ENCODE measurements at places on chromosomes 6 and 20.

GRCh38 chr6:109010705-109011102 is 83.9 kb downstream of the SESN1 start:
- DNase-seq = no peak

DNA sequence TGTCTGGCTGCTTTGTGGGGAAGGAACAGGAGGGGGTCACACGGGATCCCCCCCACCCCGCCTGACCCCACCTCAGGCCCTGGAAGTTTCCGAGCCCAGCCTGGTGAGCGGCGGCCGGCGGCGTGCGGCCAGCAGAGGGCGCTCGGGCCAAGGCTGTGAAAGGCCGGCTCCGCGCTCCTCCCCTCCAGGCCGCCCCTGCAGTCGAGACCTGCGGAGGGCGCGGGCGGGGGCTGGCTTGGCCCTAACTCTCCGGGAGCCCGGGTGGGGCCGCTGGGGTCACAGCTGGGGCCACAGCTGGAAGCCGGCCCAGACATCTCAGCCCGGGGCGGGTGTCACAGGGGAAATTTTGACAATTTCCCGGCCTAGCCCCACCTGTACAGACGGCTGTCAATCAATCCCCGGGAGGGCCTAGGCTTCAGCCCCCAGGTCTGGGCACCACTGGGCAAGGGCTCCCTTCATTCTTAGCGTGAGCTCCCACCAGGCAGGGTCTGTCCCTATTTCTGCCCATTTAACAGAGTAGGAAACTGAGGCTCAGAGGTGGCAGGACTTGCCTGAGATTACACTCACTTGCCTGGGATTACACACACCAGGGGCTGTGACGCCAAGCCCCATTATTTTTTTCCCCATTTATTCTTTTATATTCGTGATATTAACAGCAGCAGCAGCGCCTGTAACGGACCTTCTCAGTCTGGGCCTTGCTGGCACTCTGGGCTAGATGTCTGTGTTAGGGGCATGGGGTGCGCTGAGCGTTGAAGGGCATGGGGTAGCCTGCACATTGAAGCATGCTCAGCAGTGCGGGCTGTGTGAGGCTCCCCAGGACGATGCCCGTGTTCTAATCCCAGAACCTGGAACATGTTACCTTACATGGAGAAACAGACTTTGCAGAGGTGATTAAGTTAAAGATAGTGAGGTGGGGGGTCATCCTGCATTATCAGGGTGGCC is 23.0 kb downstream of the ZBP1 start:
- DNase-seq = peak; percentile 50

- no peak for DNase-seq
These were observed 579.6 kb downstream of the PTPRT start for GRCh38 chr20:42610070-42610469.

- no peak for DNase-seq
These were observed 37.1 kb downstream of the PIGU start for GRCh38 chr20:34639755-34640222.

GRCh38 chr6:30156262-30156599 is 4.8 kb downstream of the TRIM10 start:
- peak; percentile 33 for DNase-seq

DNA sequence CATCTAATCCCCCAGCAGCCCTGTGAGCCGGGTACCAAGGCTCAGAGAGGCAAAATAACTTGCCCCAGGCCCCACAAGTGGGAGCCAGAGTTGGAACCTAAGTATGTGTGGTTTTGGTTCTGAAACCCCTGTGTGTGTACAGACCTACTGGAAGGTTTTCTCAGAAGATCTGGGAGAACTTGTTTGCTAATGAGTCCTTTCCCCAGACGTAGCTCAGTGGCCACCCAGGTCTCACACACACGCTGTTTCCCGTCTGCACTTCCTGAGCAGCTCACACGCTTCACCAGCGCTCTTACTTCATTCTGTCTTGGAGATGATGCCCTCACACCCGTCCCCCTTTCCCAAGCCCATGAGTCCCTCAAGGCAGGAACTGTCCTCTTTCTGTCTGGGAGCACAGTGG is 8.2 kb downstream of the CCN5 start:
- DNase-seq = no peak

DNA sequence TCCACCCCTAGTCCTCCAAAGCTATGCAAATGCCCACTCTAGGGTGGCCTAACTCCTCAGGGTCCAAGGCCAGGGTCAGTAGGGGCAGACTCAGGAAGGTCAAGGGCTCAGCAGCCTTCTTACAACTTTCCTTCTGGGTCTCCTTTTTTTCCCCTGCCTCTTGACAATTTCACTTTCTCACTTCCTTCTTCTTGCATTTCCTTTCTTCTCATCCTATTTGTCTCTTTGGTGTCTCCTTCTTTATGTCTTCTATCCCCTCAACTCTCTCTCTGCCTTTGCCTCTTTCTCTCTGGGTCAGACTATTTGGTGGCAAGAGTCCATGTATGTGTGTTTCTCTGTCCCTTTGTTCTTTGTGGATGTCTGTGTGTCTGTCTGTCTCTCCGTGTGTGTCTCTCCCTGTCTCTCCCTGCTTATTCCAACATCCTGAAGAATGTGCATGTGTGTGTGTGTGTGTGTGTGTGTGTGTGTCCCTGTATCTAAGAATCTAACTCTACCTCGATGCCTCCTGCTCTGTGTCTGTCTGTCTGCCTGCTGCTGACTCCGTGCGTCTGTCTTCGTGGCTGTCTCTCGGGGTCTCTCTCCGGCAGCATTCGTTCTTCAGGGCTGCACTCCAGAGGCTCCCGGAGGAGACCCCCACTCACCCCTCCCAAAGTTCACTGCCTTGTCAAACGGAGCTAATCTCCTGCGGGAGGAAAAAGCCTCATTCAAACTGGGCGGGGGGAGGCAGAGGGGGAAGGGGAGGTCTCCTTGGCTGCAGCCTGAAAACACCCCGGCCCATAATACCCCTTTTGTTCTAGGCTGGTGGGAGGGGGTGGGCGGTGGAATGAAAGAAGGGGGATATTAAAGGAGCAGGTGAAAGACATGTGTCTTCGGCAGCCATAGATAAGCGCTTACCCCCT is 51.7 kb upstream of the FOXP4 start:
- no peak for DNase-seq

DNA sequence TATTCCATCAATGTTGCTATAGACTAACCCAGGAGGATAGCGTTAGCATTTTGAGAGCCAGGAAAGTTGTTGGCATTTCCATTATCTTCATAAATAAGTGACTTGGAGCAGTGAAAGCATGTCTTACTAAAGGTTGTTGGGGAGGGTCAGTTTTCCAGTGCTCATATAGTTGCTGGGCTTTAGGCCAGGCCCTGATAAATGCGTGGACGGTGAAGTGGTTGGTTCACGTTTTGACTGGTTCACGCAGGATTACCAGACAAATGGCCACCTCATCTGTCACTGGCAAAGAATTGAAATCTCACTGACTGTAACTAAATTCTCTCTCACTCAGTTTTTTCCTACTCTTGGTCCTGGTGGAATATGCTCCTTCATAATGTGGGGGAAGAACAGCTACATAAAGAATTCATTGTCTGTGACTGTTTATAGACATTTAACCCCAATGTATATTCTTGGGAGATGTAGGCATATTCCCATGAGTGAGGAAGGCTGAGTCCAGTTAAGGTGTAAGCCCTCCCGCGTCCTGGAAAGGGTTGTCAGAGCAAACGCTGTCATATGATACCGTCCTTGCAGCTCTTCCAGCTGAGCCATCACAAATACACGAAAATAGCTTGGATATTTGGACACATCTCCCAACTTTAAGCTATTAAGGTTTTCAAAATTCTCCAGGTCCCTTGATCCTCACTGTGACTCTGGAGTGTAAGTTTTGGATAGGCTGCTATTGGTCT is 27.8 kb downstream of the LRRC1 start:
- DNase-seq = no peak

DNA sequence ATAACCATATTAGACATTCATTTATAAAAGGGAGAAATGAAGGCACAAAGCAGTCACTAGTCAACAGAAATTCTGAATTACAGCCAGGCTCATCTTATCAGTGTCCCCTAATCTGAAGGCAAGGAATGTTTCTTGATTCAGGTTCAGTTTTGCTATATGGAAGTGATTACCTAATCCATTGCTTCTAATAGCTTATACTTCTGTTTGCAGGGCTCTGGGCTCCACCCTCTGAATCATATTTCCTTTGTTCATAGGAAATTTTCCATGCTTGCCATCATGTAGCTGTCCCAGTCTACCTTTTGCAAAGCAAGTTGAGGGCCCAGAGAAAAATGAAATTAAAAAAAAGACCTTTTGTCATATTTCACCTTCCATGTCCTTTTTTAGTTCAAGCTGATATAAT is 96.0 kb downstream of the LCA5 start:
- no peak for DNase-seq

GRCh38 chr20:32655903-32656512 is 17.7 kb downstream of the C20orf203 start:
- DNase-seq = no peak

DNA sequence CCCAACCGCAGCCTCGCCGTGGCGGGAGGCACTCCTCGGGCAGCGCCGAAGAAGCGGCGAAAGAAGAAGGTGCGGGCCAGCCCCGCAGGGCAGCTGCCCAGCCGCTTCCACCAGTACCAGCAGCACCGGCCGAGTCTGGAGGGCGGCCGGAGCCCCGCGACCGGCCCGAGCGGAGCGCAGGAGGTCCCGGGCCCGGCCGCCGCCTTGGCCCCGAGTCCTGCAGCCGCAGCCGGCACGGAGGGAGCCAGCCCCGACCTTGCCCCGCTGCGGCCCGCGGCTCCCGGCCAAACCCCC is 525 bp downstream of the PNRC1 start:
- no peak for DNase-seq

- no peak for DNase-seq
These were observed 34.6 kb downstream of the EDN1 start for GRCh38 chr6:12324748-12325147.

- peak; percentile 3 for DNase-seq
These were observed 148.4 kb downstream of the SYCP2 start for GRCh38 chr20:59784791-59785668.

- DNase-seq = no peak
These were observed 30.0 kb downstream of the MYH7B start for GRCh38 chr20:34985461-34986310.

- DNase-seq = no peak
These were observed 1.5 kb downstream of the COL21A1 start for GRCh38 chr6:56245903-56246351.

DNA sequence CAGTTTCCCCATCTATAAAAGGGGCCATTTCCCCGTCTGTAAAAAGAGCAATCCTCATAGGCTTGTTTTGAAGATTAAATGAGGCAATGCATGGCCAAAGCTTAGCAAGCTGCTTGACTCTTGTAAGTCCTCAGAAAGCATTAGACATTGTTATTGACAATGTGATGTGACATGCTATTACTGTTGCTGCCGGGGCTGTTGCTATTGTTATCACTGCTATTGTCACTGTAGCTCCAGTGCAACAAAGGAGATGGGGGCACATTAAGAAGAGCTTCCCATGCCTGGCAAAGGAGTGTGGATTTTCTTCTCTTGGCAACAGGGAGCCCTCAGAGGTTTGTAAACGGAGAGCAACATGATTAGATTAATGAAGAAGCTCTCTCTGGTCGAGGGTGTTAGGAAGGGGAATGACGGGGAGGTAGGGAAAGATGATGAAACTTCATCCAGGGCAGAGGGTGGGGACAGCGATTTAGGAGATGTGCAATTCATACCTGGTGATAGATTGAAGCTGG is 33.1 kb upstream of the FAM83D start:
- no peak for DNase-seq

- no peak for DNase-seq
These were observed 12.2 kb downstream of the EPHA7 start for GRCh38 chr6:93407186-93407585.

DNA sequence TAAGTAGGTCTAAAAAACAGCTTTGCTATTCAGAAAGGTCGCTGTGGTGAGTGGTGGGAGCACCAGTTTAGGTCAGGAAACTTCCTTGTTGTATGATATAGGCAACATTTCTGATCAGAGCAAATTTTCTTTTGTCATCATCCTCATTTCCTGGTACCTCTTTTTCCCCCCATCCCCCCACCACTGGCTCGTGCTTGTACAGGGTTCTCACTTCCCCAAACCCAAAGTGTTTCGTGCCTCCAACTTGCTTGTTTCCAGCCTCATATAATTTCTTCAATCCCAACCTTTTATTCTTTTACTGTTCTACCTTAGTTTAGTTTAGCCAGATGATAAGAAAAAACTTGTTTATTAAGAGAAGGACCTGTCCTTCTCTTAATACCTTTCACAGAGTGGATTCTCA is 209.4 kb upstream of the JAG1 start:
- no peak for DNase-seq

- peak; percentile 21 for DNase-seq
These were observed 528.9 kb downstream of the EPM2A start for GRCh38 chr6:145206247-145206907.

DNA sequence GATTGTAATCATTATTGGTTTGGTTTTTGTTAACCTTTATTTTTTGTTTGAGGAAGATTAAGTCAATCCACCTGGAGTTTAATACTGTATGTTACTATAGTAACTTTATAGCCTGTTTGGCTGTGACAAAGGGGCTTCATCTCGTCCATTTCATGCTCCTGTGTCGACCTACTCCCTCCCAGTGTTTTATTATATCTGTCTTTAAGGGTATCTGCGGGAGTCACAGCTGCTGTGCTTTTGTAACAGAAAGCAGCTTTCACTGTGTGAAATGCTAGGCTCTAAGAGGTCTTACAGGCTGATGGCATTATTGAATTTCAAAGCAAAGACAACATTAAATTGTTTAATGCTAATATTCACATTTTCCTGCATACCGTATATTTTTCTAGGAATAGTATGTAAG is 698.0 kb upstream of the POU3F2 start:
- no peak for DNase-seq

DNA sequence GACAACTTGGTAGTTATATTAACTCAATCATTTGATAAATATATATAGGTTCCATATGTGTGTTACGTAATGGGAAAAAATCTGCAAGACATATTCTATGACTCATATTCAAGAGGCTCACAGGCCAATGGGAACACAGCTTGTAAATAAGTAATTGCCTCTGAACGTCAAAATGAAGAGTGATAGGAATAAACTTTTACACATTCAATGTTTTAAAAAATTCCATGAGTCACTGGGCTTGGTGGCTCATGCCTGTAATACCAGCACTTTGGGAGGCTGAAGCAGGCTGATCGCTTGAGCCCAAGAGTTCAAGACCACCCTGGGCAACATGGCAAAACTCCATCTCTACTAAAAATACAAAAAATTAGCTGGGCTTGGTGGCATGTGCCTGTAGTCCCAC is 209.4 kb upstream of the MCHR2 start:
- DNase-seq = no peak

- no peak for DNase-seq
These were observed 204.5 kb downstream of the SYNDIG1 start for GRCh38 chr20:24673678-24674570.

GRCh38 chr6:127710668-127711067 is 133.7 kb downstream of the C6orf58 start:
- no peak for DNase-seq

GRCh38 chr20:38247166-38247509 is 13.4 kb downstream of the KIAA1755 start:
- no peak for DNase-seq

GRCh38 chr6:49514571-49515484 is 15.1 kb downstream of the GLYATL3 start:
- no peak for DNase-seq

Measured in adrenal gland (tissue), 19 donors.